ENCODE measurements at places on chromosomes 16 and 17. TPM values are rescaled to one million over a fixed set of nuclear protein-coding genes. Genes with fewer than 3 reads are reported as not detected.

The KRT14 gene
- not detected for polyA plus RNA-seq

The FOXC2 gene
- not detected for polyA plus RNA-seq

The PDILT gene
- polyA plus RNA-seq = not detected

The GUCY2D gene
- polyA plus RNA-seq = not detected

The HCRT gene
- polyA plus RNA-seq = 0.46 TPM

The FASN gene
- 0.08 TPM for polyA plus RNA-seq

The STAT3 gene
- polyA plus RNA-seq = 73.0 TPM

The ANKS3 gene
- 0.95 TPM for polyA plus RNA-seq

The TMEM186 gene
- polyA plus RNA-seq = 3.7 TPM

The GPRC5C gene
- 1.9 TPM for polyA plus RNA-seq

The MPP2 gene
- not detected for polyA plus RNA-seq

The CUEDC1 gene
- polyA plus RNA-seq = 4.3 TPM

The CACNG5 gene
- polyA plus RNA-seq = not detected

The CA4 gene
- not detected for polyA plus RNA-seq

The CACNG1 gene
- not detected for polyA plus RNA-seq

The UNC45B gene
- polyA plus RNA-seq = not detected

The PDXDC1 gene
- 36.0 TPM for polyA plus RNA-seq

The TBC1D3G gene
- not detected for polyA plus RNA-seq

The MAF gene
- 0.92 TPM for polyA plus RNA-seq

The PPY gene
- polyA plus RNA-seq = not detected

The KRTAP1-1 gene
- polyA plus RNA-seq = not detected

The TBC1D3H gene
- not detected for polyA plus RNA-seq

The OR3A2 gene
- polyA plus RNA-seq = not detected

The RBFOX1 gene
- polyA plus RNA-seq = not detected

The TEKT5 gene
- polyA plus RNA-seq = 0.16 TPM

The RCVRN gene
- not detected for polyA plus RNA-seq

The AANAT gene
- polyA plus RNA-seq = not detected

The CSH1 gene
- not detected for polyA plus RNA-seq

The PPP1R9B gene
- polyA plus RNA-seq = 86.9 TPM

The CDRT15 gene
- not detected for polyA plus RNA-seq

The PMP22 gene
- polyA plus RNA-seq = 3.9 TPM

The KRTAP4-1 gene
- not detected for polyA plus RNA-seq

The SOST gene
- not detected for polyA plus RNA-seq

The FOXN1 gene
- not detected for polyA plus RNA-seq

The CDRT15L2 gene
- polyA plus RNA-seq = not detected

The OSGIN1 gene
- 1.8 TPM for polyA plus RNA-seq

The CASKIN1 gene
- polyA plus RNA-seq = not detected

The LITAFD gene
- not detected for polyA plus RNA-seq

The ZNF205 gene
- 1.3 TPM for polyA plus RNA-seq

The CD7 gene
- 0.38 TPM for polyA plus RNA-seq

The PIK3R6 gene
- polyA plus RNA-seq = 5.8 TPM

The ST6GALNAC1 gene
- not detected for polyA plus RNA-seq
